ENCODE measurements at places on chromosomes 6 and 20.

DNA sequence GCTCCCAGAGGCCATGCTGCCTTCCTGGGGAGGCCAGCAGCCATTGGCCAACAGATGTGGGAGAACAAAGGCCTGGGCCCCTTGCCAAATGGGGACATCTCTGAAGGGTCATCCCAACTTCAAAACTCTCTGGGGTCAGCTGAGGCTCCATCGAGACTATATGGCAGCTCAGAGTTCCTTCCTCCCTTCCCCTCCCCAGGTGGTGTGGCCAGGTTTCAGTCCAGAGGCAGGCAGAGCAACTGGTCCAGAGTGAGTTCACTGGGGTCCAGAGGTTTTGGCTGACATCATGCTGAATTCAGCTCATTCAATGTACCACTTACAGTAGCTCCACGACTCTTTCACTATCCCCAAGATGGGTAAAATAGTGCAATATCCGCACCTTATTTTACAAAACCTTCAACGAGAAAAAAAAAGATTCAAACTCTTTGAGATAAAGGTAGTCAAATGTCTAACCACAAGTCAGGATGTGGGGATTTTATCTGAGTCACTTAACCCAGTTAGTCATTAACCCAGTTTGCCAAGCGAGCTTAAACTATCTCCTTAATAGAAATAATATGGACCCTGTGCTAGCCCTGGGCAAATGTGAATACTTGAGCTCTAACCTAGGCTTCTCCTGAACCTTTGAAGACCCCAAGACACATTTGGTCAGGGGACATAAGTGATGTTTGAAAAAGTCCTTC, 108.4 kb upstream of the PLEKHG1 start:
- no peak for DNase-seq
- no peak overlapping the region for H3K4me3 ChIP-seq
- no peaks in the 10 kb centered on the region for H3K27me3 ChIP-seq
- H3K4me1 ChIP-seq = no peaks in the 10 kb centered on the region
- H3K27ac ChIP-seq = no peak overlapping the region

DNA sequence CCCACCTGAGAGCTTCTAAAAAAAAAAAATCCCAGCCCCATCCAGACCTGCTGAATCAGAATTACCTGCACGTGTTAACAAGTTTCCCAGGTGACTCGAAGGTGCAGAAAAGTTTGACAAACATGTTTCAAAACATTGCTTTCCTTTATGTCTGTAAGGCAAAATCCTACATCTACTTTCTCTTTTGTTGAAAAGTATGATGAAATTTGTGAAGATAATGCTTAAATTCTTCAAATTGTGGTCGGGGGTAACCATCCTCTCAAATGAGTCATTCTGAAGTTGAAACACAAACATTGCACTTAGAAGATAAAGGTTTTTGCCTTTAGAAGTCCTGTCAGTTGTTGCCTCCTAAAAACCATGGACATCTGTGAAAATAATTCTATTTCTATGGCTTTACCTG, 429.7 kb downstream of the EPHA7 start:
- no peak overlapping the region for H3K27ac ChIP-seq
- no peaks in the 10 kb centered on the region for H3K27me3 ChIP-seq
- no peak for DNase-seq
- H3K4me1 ChIP-seq = no peaks in the 10 kb centered on the region
- H3K36me3 ChIP-seq = no peaks in the 10 kb centered on the region
- no peak overlapping the region for H3K4me3 ChIP-seq

DNA sequence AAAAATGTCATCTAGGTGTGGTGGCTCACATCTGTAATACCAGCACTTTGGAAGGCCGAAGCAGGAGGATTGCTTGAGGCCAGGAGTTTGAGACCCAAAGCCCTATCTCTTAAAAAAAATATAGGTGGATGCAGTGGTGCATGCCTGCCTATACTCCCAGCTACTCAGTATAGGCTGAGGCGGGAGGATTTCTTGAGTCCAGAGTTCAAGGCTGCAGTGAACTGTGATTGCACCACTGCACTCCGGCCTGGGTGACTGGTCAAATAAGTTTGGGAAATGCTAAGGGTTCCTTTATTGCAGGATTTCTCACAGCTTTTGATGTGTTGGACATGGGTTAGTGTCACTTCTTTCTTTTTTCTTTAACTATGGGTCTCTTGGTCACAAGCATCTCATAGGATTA, 261.3 kb downstream of the PLCB1 start:
- no peak overlapping the region for H3K27ac ChIP-seq
- no peaks in the 10 kb centered on the region for H3K27me3 ChIP-seq

DNA sequence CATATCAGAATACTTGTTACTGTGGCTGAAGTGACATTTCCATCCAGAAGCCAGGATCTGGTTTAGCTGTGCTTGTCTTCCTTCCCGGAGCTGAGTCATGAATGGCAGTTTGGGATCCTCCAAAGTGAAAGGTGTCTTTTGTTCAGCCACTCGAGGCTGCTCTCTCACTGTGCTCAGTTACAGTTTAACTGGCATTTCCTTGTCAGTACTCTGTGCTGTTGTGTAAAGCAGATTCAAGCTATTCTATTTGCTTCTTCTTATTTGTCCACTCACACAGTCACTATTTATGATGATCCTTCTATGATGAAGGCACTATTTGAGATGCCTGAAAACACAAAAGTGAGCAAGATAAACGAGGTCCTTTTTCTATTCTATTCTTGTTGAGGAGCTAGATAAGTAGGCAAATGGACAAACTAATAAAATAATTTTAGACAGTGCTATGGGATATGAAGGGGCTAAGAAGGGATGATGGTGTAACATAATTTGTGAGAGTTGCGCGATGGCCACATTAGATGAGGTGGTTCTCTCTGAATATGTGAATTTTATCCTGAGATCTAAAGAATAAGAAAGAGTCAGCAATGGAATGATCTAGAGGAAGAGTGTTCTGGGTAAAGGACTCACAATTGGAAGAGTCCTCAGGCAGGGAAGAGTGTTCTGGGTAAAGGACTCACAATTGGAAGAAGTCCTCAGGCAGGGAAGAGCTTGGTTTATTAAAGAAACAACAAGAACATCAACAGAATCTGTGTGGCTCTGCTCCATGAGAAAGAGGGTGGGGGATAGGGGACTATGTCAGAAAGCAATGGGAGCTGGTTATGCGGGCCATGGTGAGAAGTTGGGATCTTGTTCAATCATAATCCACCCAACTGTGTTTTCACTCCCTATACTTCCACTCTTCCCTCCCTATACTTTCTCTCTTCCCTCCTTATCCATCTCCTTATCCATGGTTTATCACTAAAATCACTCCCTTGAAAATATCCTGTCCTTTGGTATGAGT, 40.1 kb downstream of the CYP24A1 start:
- DNase-seq = no peak
- peaks cover 1% of the 10 kb centered on the region for H3K27me3 ChIP-seq
- H3K4me1 ChIP-seq = peaks cover 7% of the 10 kb centered on the region
- no peak overlapping the region for H3K4me3 ChIP-seq

GRCh38 chr6:107819964-107820337, 4.2 kb downstream of the SCML4 start:
- no peaks in the 10 kb centered on the region for H3K36me3 ChIP-seq
- H3K27ac ChIP-seq = no peak overlapping the region
- peaks cover 14% of the 10 kb centered on the region for H3K4me1 ChIP-seq
- no peaks in the 10 kb centered on the region for H3K27me3 ChIP-seq
- no peak for DNase-seq

- H3K4me3 ChIP-seq = no peak overlapping the region
- H3K27ac ChIP-seq = no peak overlapping the region
- no peaks in the 10 kb centered on the region for H3K36me3 ChIP-seq
- DNase-seq = no peak
- H3K27me3 ChIP-seq = no peaks in the 10 kb centered on the region
- peaks cover 4% of the 10 kb centered on the region for H3K4me1 ChIP-seq
Measured at GRCh38 chr20:24653306-24653705, 183.9 kb downstream of the SYNDIG1 start.

GRCh38 chr6:149473080-149474052, 11.4 kb downstream of the ZC3H12D start:
- H3K27ac ChIP-seq = no peak overlapping the region
- no peak for DNase-seq
- H3K4me3 ChIP-seq = no peak overlapping the region
- H3K27me3 ChIP-seq = no peaks in the 10 kb centered on the region

GRCh38 chr20:23086056-23086566, at the start of gene CD93:
Gene CD93 (minus strand): TSS chr20:23086324. CDS start chr20:23086192, 132 bp downstream.
- no peak for DNase-seq
- no peak within 1 kb of the TSS for H3K4me3 ChIP-seq
- H3K27me3 ChIP-seq = peaks cover 5% of the 10 kb centered on the region
- H3K36me3 ChIP-seq = no peaks in the 10 kb centered on the region
- H3K27ac ChIP-seq = no peak within 1 kb of the TSS

GRCh38 chr6:45923831-45924391, 91.7 kb downstream of the CLIC5 start:
- DNase-seq = no peak
- no peaks in the 10 kb centered on the region for H3K36me3 ChIP-seq
- no peak overlapping the region for H3K27ac ChIP-seq
- H3K4me1 ChIP-seq = peaks cover 7% of the 10 kb centered on the region
- H3K4me3 ChIP-seq = no peak overlapping the region
- H3K27me3 ChIP-seq = peaks cover 2% of the 10 kb centered on the region

- H3K27me3 ChIP-seq = no peaks in the 10 kb centered on the region
- no peak for DNase-seq
- no peak overlapping the region for H3K27ac ChIP-seq
- no peaks in the 10 kb centered on the region for H3K36me3 ChIP-seq
- H3K4me3 ChIP-seq = no peak overlapping the region
- H3K4me1 ChIP-seq = no peaks in the 10 kb centered on the region
Measured at GRCh38 chr6:142408409-142408808, 106.6 kb downstream of the ADGRG6 start.

- DNase-seq = no peak
- peaks cover 7% of the 10 kb centered on the region for H3K36me3 ChIP-seq
- no peak overlapping the region for H3K27ac ChIP-seq
- H3K4me1 ChIP-seq = no peaks in the 10 kb centered on the region
- H3K4me3 ChIP-seq = no peak overlapping the region
Measured at GRCh38 chr6:127475135-127475822, 16.1 kb upstream of the KIAA0408 start.

- peaks cover 11% of the 10 kb centered on the region for H3K27me3 ChIP-seq
- peaks cover under 1% of the 10 kb centered on the region for H3K4me1 ChIP-seq
- H3K27ac ChIP-seq = no peak overlapping the region
- no peak for DNase-seq
Measured at GRCh38 chr20:38256021-38256420, 4.5 kb downstream of the KIAA1755 start.

DNA sequence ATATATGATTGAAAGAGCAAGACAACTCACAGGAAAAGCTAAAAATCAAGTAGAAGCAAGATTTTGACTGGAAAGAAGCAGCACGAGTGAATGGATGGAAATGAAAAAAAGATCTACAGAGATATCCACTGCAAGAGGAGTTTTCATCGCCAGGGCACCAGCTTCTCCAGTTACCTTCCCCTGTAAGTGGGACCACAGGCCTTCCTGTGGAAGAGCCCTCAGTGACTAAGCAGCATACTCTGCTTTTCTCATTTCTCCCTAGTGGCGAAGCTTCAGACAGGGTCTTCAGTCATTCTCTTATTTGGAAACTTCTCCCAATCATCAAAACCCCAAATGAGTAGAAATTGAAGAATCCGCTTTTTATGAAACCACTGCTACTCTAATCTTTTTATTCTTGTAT, 40.5 kb downstream of the ADGRB3 start:
- H3K27ac ChIP-seq = no peak overlapping the region
- H3K4me3 ChIP-seq = no peak overlapping the region
- H3K4me1 ChIP-seq = no peaks in the 10 kb centered on the region
- H3K36me3 ChIP-seq = no peaks in the 10 kb centered on the region
- no peaks in the 10 kb centered on the region for H3K27me3 ChIP-seq

GRCh38 chr6:161044335-161044734, 52.8 kb downstream of the MAP3K4 start:
- peaks cover 3% of the 10 kb centered on the region for H3K4me1 ChIP-seq
- peaks cover under 1% of the 10 kb centered on the region for H3K27me3 ChIP-seq
- no peaks in the 10 kb centered on the region for H3K36me3 ChIP-seq
- H3K4me3 ChIP-seq = no peak overlapping the region

GRCh38 chr6:2770171-2770570, 5.0 kb downstream of the WRNIP1 start:
- peaks cover 4% of the 10 kb centered on the region for H3K27me3 ChIP-seq
- H3K4me3 ChIP-seq = peak overlapping the region; percentile 50
- no peak overlapping the region for H3K27ac ChIP-seq
- peaks cover 28% of the 10 kb centered on the region for H3K4me1 ChIP-seq

DNA sequence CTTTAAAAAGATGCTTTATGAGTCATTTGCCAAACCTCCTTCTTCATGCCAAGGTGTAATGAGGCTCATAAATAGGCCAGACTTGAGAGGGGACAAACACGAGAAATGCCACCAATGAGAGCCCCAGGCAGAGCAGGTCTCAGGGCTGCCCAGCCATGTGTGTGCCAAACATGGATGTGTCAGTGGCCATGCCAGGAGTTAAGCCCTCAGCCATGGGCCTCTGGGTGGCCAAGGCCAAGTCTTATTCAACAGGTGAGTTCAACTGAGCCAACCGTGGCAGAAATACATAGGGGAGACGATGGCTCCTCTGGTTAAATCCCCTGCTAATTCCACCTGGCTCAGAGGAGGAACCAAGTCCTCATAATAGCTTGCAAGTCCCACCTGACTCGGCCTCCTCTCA, 358.8 kb downstream of the PREX1 start:
- H3K27me3 ChIP-seq = peaks cover 5% of the 10 kb centered on the region
- H3K36me3 ChIP-seq = no peaks in the 10 kb centered on the region
- no peak for DNase-seq
- H3K27ac ChIP-seq = no peak overlapping the region

- no peaks in the 10 kb centered on the region for H3K4me1 ChIP-seq
- no peak overlapping the region for H3K27ac ChIP-seq
- H3K4me3 ChIP-seq = no peak overlapping the region
- H3K27me3 ChIP-seq = no peaks in the 10 kb centered on the region
Measured at GRCh38 chr6:15026832-15027231, 219.0 kb upstream of the JARID2 start.

DNA sequence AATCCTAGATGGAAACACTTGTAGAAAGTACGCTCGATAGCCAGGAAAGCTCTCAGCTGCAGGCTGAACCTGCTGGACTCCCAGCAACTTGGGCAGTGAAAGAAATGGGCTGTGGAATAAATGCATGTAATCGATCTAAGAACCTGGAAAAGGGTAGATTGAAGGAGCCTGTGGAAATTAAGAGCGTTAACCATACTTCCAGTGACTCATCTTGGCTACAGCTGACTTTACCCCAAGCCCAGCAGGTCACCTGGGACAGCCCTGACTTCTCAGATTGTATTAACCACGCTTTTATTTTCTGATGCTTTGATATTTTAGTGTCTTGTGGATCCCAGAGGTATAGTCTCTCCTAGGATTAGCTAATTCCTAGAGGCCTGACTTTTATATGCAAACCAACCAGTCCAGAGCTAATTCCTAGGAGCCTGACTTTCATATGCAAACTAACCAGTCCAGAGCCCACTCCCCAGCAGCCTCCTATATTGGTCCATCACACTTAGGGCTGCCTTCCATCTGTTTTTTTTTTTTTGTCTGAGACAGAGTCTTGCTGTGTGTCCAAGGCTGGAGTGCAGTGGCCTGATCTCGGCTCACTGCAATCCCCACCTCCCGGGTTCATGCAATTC, 86.3 kb downstream of the GMPR start:
- H3K27ac ChIP-seq = peak overlapping the region; percentile 75
- H3K36me3 ChIP-seq = peaks cover 4% of the 10 kb centered on the region
- DNase-seq = no peak
- H3K4me3 ChIP-seq = no peak overlapping the region
- peaks cover 46% of the 10 kb centered on the region for H3K4me1 ChIP-seq

Data from glutamatergic neuron (in vitro differentiated cells).